ENCODE measurements at places on chromosomes 7 and 10.

GRCh38 chr7:116828281-116828680, 34.1 kb upstream of the CAPZA2 start:
- DNase-seq, result no peak

DNA sequence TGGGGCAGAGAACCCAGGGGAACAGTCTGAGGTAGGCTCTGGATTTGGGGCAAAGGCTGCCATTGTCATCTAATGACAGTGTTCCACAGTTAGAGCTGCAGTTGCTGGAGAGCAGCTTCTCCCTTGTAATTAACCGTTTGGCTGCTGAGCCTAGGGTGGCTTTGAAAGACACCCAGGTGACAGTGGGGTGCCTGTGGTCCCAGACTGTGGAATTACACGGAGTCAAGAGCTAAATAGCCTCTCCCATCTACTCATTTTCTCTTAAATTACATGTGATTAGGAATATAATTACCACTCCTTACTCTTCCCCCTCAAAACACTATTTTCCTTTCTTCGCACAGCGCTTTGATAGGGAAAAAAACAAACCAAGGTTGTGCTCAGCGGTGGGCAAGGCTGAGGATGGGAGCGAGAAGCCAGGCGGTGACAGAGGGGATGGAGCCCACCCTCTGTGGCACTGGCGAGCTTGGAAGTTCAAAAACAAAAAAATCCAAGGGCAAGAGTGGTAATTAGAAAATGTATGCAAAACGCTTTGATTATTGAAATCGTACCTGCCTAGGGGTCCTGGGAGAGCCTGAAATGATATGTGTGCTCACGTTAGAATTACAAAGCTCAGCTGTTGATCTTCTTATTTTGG, 44.1 kb downstream of the BAMBI start:
- no peak for DNase-seq

DNA sequence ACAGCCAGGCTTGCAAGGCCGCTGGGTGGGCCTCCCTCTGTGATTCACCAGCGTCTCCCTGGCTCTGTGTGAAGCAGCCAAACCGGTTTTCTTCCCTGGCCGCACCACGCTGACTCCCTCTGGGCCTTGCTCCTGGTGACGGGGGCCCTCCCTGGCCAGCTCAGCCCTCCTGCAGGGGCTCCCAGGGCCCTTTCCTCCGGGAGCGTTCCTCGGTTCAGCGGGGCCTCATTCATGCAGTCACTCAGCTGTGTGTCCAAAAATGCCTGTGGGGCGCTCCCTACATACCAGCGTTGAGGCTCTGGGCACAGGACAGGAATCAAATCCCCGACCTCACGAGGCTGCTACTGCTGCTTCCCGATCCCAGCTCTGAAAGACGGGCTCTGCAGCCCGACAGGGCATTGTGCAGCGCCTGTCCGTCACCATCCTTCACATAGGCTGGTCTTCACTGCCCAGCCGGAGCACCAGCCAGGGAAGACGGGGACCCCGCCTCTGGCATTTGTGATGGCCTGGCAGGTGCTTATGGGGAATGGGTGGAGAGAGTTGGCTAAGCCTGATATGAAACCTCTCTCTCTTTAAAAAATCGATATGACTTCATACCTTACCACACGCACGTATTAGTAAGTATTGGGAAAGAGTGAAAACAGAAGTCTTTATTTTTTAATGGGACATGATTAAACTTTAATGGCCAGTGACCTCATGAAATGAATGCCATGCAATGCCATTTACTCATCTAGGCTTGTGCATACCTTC, 110.0 kb upstream of the SHH start:
- DNase-seq, result no peak

GRCh38 chr7:116804471-116804870, 57.9 kb upstream of the CAPZA2 start:
- no peak for DNase-seq

DNA sequence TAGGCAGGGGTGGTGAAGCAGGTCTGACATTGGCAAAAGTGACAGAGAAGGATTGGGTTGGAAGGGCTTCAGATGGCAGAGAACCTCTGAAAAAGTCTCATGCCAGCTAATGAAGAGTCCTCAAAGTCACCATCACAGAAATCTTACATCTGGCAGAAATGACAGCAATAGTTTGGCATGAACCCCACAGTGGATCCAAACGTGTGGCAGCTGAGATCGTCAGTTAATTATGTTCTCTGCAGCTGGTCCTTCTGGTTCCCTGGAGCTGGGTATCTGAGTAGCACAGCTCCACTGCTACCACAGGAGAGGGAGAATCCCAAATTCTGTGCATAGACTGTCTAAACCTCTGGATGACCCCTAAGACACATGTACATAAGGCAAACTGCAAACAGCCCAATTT, 73.4 kb downstream of the ALOX5 start:
- DNase-seq, result no peak

GRCh38 chr10:4812046-4812445, 14.0 kb upstream of the AKR1E2 start:
- no peak for DNase-seq

DNA sequence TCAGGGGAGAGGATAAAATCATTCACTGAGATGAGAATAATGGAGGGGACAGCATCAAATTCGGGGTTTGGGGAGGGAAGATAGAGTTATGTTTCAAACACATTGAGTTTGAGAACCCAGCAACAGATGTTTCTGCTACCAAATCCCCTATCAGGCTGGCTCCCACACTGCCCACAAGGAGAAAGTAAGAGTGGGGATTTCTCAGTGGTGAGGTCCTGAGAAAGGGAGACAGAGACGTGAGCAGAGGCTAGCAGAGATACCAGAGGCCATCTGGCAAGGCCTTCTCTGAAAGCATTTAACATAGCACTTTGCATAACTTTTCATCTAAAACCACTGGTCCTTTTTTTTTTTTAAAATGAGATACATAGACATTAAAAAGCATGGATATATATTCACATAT, 7.8 kb upstream of the SLF2 start:
- no peak for DNase-seq

DNA sequence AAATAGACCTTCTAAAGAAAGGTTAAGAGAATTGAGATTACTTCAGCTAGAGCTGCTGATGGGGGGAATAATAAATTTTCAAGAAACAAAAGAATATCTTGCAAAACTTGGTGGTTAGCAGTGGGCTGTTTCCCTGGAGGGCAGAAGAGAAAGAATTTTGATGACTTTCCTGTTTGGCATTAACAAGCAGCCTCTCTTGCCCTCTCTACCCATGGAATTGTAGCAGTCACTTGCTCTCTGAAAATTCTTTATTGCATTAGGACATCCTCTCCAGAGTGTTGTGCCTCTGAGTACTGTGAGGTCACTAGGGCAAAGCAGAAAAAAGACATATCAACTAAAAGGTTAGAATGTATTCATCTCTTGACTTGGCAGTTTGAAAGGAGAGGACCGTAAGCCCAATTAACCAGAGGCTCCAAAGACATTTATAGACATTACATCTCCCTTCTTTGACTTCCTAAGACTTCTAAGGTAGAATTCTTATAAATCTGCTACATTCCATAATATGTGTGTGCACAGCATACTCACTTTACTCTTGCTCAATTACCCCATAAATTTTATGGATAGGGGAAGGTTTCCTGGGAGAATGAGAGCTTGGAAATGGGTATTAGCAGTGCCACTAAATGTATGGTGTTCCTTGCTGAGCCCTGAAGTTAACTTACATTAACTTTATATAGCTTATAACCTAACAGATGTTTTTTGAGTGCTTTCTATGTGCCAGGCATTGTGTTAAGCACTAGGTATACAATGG, 215.3 kb downstream of the KIF20B start:
- no peak for DNase-seq

DNA sequence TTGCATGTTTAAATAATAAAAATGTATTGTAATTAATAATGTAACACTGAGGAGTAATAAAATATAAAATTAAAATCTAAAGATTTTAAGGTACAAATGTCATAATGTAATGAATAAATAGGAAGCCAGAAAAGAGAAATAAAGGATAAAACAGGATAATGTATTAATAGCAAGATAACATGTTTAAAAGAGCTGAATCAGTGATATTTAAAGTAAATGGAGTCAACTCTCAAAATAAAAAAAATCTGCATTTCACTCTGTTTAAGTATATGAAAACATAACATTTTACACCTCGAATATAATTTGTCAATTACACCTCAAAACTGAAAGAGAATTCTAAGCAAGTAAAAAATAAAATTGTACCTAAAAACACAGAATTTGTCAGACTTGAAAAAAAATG, 44.1 kb downstream of the GRM3 start:
- DNase-seq, result no peak

DNA sequence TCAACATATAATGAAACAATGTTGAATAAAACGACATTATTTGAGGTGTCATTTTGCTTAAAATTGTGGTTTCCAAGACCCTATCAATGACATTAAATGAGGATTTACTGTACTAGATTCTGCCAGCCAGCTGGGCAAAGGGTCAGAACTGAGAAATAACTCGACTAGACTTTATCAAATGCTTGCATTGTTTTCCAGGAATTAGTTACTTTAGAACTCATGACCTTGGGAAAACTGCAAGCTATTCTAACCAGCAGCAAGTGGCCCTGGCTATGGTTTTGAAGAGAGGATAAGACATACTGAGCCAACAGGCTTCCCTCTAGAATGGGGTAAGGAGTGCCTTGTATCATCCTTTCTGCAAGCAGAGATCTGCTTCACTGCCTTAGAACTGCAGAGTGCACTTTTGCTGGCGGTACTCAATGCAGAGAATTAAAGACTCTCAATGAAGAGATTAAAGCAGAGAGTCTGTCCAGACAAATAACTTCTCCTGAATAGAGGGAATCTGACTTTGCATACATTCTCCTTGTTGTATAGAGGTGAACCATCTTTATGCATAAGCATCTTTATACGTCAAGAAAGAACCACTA, 281.5 kb downstream of the ARL4A start:
- DNase-seq, result no peak

- DNase-seq, result no peak
Observed at GRCh38 chr10:43380610-43381222, 9.3 kb downstream of the FXYD4 start.

- DNase-seq, result no peak
Observed at GRCh38 chr7:158350166-158350900, 237.3 kb downstream of the PTPRN2 start.

DNA sequence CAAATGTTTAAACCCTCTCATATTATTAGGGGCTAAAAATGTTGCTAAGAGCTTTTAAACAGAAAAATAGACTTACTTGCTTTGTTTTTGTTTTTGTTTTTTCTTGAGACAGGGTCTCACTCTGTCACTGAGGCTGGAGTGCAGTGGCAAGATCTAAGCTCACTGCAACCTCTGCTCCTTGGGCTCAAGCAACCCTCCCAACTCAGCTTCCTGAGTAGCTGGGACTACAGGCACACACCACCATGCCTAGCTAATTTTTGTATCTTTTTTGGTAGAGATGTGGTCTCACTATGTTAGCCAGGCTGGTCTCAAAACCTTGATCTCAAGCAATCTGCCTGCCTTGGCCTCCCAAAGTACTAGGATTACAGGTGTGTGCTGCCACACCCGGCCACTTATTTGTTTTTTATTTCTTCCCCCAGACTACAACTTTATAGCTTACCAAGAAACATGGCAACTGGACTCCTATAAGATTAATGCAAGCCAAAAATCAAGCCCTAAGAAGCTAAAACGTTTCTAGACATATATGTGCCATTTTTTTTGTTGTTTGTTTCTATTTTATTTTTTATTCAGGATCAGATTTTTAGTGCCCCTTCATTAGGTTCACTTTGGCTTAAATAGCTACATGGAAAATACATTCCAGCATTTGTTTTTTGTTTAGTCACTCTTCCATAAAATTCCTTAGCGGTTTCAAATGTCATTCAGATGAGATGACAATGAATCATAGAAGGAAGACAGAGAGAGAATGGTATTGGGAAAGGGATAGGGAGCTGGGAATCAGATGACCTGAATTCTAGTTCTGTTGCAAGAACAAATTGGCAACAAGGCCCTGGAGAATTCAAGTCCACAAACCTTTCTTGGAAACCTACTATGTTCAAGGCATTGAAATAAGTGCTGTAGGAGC, 163.4 kb upstream of the MKLN1 start:
- DNase-seq, result no peak

DNA sequence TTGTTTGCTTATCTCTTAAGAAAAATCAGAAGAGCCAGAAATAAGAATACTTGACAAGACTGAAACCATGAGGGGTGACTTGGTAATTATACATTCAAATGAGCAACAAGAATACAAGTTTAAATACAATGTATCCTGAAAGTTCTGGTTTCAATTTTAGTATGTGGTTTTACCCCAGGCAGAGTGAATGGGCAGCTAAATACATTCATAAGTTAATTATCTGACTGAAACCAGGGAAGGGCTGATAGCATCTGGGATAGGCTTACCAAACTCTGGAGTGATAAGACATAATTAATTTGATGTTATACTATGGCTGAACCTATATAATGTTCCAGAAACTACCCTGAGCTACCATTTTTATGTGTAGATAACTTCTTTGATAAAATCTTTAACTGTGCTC, 252.2 kb upstream of the PLXNA4 start:
- DNase-seq, result no peak

DNA sequence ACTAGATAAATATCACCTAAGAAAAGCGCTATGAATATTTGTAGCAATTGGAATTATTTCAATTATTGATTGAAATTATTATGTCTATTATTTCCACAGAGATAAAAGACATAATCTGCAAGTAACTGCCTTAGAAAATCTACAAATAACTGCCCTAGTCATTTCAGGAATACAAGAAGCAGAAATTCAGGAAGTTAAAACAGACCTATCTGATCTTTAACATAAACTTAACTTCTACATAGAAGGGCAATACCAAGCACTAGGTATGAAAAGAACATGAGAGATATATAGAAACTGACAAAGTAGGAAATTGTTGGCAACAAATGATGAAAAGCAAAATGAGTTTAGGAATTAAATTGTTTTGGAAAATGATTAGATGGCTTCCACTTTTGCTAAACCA, 31.8 kb upstream of the AKR1B10 start:
- no peak for DNase-seq

DNA sequence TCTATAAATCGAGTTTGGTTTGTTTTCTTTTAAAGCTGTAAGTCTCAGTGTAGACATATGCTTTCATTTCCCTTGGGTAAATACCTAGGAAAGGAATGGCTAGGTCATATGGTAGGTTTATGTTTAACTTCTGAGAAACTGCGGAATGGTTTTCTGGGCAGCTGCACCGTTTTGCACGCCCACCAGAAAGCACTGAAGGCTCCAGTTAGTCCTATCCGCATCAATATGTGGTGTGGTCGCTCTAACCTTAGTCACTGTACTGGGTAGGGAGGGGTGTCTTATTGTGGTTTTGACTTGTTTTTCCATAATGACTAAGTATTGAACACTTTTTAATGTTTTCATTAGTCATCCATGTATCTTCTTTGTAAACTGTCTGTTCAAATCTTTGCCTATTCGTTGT, 279.5 kb upstream of the AKR1E2 start:
- no peak for DNase-seq

GRCh38 chr10:130812381-130813148, 499.0 kb downstream of the TCERG1L start:
- no peak for DNase-seq

GRCh38 chr7:98956469-98956868, 78.1 kb downstream of the TRRAP start:
- no peak for DNase-seq

DNA sequence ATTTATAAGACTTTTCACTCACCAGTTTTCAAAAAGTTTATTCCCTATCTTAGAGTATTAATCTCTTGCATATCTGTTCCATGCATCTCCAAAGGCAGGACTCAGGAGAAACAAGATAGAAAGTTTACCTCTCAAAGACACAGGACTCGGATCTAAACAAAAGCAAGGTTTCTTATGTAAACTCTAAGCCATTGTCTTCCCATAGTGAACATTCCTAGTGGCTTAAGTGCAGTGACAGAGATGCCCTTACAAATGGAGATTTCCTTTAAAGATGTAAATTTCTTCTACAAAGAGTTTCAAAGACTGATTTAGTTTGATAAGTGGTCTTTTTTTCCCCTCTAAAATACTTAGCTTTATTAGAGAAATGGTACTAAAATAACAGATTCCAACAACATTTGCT, 209.8 kb downstream of the ACTR3B start:
- no peak for DNase-seq
